Activated naive CD4-positive, alpha-beta T cell treated with anti-CD3 and anti-CD28 coated beads for 36 hours (primary cell): ENCODE measurements at places on chromosomes 2 and 18. TPM values are rescaled to one million over a fixed set of nuclear protein-coding genes. Genes with fewer than 3 reads are reported as not detected.

TACR1 gene
- not detected for total RNA-seq

ABCB6 gene
- 7.5 TPM for total RNA-seq

CYBRD1 gene
- total RNA-seq, result 0.77 TPM

SEPTIN10 gene
- 2.7 TPM for total RNA-seq

NT5DC4 gene
- total RNA-seq, result not detected

ATF2 gene
- total RNA-seq, result 53.3 TPM

- H3K4me1 ChIP-seq, result peaks cover 8% of the 10 kb centered on the region
- H3K27me3 ChIP-seq, result no peaks in the 10 kb centered on the region
- peak overlapping the region; percentile 38 for H3K4me3 ChIP-seq
Measured at GRCh38 chr2:54422072-54422581, 34.0 kb upstream of the SPTBN1 start.

GRCh38 chr2:102194609-102195268 lies 7.9 kb downstream of the IL1RL2 start:
- H3K27me3 ChIP-seq, result peaks cover 27% of the 10 kb centered on the region
- H3K27ac ChIP-seq, result no peak overlapping the region
- H3K36me3 ChIP-seq, result no peaks in the 10 kb centered on the region
- DNase-seq, result no peak
- no peaks in the 10 kb centered on the region for H3K4me1 ChIP-seq

- peak overlapping the region; percentile 62 for H3K27ac ChIP-seq
- no peak overlapping the region for H3K4me3 ChIP-seq
- no peaks in the 10 kb centered on the region for H3K36me3 ChIP-seq
- H3K27me3 ChIP-seq, result no peaks in the 10 kb centered on the region
- DNase-seq, result peak; percentile 84
- H3K4me1 ChIP-seq, result peaks cover 6% of the 10 kb centered on the region
Measured at GRCh38 chr2:24926602-24927252, 6.7 kb upstream of the ADCY3 start.

GRCh38 chr2:47402805-47403608 lies at the start of gene MSH2:
MSH2 (plus strand) TSS chr2:47403156; CDS start chr2:47403192, 36 bp downstream.
- H3K27ac ChIP-seq, result peak within 1 kb of the TSS; percentile 97
- H3K27me3 ChIP-seq, result no peaks in the 10 kb centered on the region
- peak; percentile 95 for DNase-seq
- H3K4me1 ChIP-seq, result peaks cover 40% of the 10 kb centered on the region
- peaks cover 29% of the 10 kb centered on the region for H3K36me3 ChIP-seq

GRCh38 chr2:145753041-145753608 lies 1233.2 kb upstream of the ZEB2 start:
- H3K27ac ChIP-seq, result no peak overlapping the region
- peaks cover 2% of the 10 kb centered on the region for H3K27me3 ChIP-seq
- H3K36me3 ChIP-seq, result no peaks in the 10 kb centered on the region
- no peak overlapping the region for H3K4me3 ChIP-seq
- no peaks in the 10 kb centered on the region for H3K4me1 ChIP-seq

- DNase-seq, result no peak
- no peaks in the 10 kb centered on the region for H3K4me1 ChIP-seq
- no peak overlapping the region for H3K27ac ChIP-seq
- H3K36me3 ChIP-seq, result no peaks in the 10 kb centered on the region
- H3K27me3 ChIP-seq, result peaks cover 2% of the 10 kb centered on the region
Measured at GRCh38 chr2:236767941-236768340, 198.3 kb downstream of the ACKR3 start.

DNA sequence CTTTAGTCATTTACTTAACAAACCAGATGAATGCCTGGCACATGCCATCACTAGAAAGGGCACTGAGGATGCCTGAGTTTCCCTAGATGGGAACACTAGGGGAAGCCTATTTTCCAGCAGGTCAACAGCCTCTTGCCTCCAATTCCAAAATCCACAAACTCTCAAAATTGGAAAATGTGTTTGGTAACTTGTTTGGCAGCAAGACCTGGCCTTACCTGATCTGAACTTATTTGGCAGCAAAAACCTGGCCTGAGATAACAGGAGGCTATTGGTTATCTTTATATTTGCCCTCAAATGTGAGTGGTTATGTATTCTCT lies 2.6 kb downstream of the LIPG start:
- no peak overlapping the region for H3K4me3 ChIP-seq
- DNase-seq, result no peak
- H3K27ac ChIP-seq, result no peak overlapping the region

DNA sequence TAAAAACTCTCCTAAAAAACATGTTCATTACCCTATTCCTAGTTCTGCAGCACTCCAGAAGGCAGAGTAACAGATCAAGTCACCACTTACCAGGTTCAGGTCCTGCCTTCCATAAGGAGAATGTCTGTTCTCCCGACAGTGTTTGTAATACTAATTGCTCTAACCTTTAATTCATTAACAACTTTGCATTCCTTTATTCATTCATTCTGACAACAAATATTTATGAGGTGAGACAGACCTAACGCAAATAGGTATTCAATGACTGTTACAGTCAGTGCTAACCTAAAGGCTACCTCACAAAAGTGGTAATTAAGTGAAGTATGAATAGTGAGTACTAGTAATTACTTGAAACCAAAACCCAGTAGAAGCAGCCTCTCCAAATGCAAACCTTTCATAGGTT lies 224.0 kb downstream of the AFF3 start:
- H3K27ac ChIP-seq, result no peak overlapping the region
- no peaks in the 10 kb centered on the region for H3K4me1 ChIP-seq
- H3K4me3 ChIP-seq, result no peak overlapping the region
- H3K27me3 ChIP-seq, result no peaks in the 10 kb centered on the region

DNA sequence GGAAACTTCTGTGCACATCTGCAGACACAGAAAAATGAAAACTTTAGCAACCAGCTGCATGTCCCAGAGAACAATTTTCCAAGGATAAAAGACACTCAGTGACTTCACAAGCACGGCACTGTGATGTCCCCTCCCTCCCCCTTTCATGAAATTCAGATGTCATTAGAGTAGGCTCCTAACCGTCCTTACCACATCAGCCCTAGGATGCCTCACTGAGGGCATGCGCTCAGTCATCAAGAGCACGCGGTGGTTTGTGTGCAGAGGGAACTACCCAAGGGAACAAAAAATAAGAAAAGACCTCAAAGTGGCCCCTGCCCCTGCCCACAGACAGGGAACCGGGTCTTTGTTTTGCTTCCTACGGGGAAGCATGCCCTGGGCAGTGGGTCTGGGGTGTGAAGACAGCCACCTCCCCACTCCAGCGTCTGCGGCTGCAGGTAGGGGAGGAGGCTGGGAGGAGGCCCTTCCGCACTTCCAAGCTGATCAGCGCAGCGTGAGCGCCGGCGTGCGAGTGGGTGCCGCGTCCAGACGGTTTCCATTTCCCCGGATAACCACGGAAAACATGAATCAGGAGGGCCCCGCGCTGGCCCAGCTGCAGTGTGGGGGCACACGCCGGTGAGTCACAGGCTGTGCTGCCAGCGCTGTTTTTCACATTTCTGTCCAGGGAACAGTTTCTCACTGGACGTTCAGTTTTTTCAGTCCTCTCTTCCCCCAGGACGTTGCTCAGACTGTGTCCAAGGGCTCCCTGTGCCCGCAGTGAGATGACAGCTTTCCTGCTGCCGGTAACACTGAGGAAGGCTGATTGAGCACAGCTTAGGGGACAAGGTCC lies 70.6 kb downstream of the COPS8 start:
- H3K4me3 ChIP-seq, result no peak overlapping the region
- H3K36me3 ChIP-seq, result no peaks in the 10 kb centered on the region
- peak overlapping the region; percentile 38 for H3K27ac ChIP-seq
- peaks cover 30% of the 10 kb centered on the region for H3K4me1 ChIP-seq

- DNase-seq, result no peak
- H3K4me3 ChIP-seq, result no peak overlapping the region
- H3K4me1 ChIP-seq, result peaks cover 10% of the 10 kb centered on the region
- no peaks in the 10 kb centered on the region for H3K27me3 ChIP-seq
Measured at GRCh38 chr2:45728458-45728942, 77.0 kb downstream of the PRKCE start.

DNA sequence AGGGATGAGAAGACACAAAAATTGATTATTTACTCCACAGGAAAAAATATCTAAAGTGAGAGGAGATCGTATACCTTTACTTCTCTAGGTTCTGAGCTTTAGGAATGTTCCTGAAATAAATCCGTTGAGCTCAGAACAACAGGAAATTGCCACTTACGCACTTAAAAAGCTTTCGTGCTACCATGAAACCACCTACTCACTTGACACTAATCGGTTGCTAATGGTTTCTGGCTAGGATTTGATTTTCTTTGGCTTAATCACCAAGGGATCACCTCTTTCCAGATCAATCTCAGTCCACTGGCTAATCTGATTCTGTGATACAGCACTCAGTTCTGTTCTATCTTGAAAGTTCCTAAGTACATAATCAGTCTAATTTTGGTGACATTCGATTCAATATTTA lies 419.6 kb downstream of the DLGAP1 start:
- H3K4me3 ChIP-seq, result no peak overlapping the region
- peaks cover 4% of the 10 kb centered on the region for H3K27me3 ChIP-seq
- H3K4me1 ChIP-seq, result no peaks in the 10 kb centered on the region
- H3K36me3 ChIP-seq, result no peaks in the 10 kb centered on the region
- no peak overlapping the region for H3K27ac ChIP-seq

- H3K4me3 ChIP-seq, result no peak overlapping the region
- H3K27me3 ChIP-seq, result peaks cover 2% of the 10 kb centered on the region
- H3K4me1 ChIP-seq, result no peaks in the 10 kb centered on the region
- no peak for DNase-seq
Measured at GRCh38 chr18:31581498-31582197, 10.0 kb upstream of the TTR start.

GRCh38 chr18:13492314-13492713 lies 234.0 kb downstream of the FAM210A start:
- peaks cover 10% of the 10 kb centered on the region for H3K36me3 ChIP-seq
- H3K4me1 ChIP-seq, result peaks cover 15% of the 10 kb centered on the region
- no peak for DNase-seq
- no peaks in the 10 kb centered on the region for H3K27me3 ChIP-seq

DNA sequence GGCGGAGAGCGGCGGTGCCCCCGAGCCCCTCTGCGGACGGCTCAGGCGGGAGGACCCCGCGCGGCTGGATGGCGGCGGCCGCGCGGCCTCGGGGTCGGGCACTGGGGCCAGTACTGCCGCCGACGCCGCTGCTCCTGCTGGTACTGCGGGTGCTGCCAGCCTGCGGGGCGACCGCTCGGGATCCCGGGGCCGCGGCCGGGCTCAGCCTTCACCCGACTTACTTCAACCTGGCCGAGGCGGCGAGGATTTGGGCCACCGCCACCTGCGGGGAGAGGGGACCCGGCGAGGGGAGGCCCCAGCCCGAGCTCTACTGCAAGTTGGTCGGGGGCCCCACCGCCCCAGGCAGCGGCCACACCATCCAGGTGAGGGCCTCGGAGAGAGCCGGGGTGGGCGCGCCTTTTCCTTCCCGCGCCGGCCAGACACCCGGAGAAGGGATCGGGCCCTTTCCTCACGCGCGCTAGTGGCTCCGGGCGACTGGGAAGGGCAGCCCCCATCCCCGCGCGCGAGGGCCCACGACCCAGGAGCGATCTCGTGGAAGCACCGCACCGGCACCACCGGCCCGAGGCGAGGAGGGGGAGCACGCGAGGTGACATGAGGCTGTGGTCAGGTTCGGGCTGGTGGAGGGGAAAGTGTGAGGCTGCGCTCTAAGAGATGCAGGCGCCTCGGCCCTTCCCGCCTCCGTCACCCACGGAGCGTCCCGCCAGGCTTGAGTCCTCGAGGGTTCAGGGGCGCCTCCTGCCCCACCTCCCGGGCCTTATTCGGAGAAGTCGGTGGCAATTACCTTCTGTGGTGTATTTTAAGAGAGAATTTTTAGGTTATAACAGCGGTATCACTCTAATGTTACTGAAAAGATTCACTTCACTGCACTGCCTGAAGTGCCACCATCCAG lies 607 bp downstream of the LAMA3 start:
- peak; percentile 10 for DNase-seq
- peak overlapping the region; percentile 46 for H3K4me3 ChIP-seq
- H3K27me3 ChIP-seq, result peaks cover 30% of the 10 kb centered on the region
- no peaks in the 10 kb centered on the region for H3K36me3 ChIP-seq
- no peak overlapping the region for H3K27ac ChIP-seq

DNA sequence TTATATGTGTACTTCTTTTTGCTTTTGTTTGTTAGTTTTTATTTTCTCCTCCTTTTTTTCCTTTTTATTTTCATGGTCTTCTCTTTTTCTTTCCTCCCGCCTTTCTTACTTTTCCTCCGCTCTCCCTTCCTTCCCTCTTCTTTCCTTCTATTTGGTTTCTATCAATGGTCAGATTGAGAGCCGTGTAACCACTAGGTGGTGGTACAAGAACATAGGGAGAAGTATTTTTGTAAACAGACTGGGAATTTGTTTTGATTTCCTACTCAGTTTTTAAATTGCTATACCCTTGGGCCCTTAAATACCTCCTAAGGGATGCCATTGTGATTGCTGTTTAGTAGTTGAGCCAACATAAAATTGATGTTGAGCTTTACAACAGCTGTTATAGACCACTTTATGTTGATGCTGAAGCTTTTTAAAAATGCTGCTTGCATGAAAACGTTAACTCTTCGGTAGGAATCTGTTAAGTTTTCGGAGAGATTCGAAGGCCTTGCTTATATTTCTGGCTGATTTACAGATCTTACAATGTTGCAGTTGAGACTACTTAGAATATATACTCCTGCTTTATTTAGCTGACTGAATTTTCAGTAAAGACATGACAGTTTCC lies 124.2 kb downstream of the UBE2E3 start:
- H3K4me1 ChIP-seq, result peaks cover 41% of the 10 kb centered on the region
- H3K27ac ChIP-seq, result peak overlapping the region; percentile 29
- peak overlapping the region; percentile 20 for H3K4me3 ChIP-seq
- H3K27me3 ChIP-seq, result no peaks in the 10 kb centered on the region
- peak; percentile 35 for DNase-seq
